ENCODE measurements at places on chromosomes 16 and 17.
A peak's percentile ranks its signal among the peaks of the same experiment; 100 is the strongest.

DNA sequence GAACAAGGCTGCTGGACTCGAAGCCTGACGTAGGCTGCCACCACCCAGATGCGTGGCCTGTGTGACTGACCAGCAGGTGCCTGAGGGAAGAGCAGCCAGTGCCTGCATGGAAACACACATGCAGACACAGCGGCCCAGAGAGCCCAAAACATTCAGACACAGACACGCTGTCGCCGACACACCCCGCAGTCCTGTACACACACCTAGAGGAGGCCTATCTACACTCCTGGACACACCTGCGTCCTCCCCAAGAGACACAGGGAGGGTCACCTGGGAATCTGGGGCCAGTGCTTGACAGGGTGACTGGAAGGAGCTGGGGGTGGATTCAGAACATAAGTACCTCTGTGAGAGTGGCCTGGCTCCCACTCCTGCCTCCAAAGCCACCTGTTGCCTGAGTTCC is 6.1 kb upstream of the TSPOAP1 start:
- ATAC-seq: no peak

DNA sequence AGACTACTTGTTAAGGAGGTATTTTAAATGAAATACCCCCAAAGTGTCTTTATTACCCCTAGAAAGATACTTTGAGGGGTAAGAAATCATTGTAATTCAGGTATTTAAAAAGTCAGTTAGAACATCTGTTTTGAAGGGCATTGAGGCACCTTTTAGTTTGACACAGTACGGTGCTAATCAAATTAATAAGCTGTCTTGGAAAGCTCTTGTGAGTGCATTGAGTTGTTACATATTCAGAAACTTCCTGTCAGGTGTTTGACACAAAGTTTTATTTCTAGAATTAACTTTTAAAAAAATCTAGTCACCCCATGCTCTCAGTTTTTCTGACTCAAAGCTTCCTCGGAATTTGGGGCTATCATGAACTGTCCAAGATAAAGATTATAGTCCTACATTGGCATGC is 4.6 kb downstream of the RBBP6 start:
- ATAC-seq: no peak

DNA sequence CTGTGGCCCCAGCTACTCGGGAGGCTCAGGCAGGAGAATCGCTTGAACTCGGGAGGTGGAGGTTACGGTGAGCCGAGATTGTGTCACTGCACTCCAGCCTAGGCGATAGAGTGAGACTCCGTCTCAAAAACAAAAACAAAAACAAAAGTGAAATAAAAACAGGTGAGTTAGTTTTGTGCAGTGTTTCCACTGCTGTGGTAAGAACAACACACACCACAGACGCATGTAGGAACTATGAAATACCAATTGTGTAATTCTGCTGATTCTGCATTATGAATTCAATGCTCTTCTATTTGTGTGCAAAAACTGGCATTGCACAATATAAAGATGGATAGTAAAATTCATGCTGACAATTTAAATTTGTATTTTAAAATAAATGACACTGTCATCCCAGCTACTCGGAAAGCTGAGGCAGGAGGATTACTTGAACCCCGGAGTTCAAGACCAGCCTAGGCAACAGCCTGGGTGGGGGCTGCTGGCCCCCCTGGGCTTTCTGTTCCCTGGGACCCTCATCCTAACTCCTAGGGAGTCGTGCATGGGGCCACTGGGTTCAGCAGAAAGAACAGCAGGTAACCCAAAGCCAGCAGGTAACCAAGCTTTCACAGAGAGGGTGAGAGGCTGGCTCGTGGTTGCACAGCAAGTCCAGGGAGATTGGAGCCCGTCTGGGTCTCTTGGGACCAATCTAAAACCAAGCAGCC is 10.6 kb upstream of the RHBDF2 start:
- ATAC-seq: no peak

- no peak for ATAC-seq
These were observed 64.7 kb downstream of the ELAC2 start for GRCh38 chr17:12953156-12953555.

GRCh38 chr16:83624429-83625120 is 183.2 kb upstream of the HSBP1 start:
- ATAC-seq: no peak

DNA sequence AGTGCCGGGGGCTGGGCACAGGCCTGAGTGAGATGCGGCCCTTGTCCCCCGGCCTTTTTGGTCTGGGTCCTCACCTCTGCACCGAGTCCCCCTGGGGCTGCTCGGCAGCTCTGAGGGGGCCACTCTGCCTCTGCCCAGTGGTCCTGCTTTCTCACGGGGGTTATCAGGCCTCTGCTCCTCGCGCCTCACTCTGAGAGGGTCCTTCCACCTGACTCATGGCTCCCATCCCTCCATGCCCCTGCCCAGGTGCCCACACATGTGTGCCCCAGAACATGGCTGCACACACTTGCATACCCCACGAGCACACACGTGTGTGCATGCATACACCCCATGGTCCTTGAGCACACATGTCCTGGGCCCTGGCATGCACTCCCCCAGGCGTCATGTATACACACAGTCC is 53.7 kb downstream of the CMIP start:
- ATAC-seq: no peak

DNA sequence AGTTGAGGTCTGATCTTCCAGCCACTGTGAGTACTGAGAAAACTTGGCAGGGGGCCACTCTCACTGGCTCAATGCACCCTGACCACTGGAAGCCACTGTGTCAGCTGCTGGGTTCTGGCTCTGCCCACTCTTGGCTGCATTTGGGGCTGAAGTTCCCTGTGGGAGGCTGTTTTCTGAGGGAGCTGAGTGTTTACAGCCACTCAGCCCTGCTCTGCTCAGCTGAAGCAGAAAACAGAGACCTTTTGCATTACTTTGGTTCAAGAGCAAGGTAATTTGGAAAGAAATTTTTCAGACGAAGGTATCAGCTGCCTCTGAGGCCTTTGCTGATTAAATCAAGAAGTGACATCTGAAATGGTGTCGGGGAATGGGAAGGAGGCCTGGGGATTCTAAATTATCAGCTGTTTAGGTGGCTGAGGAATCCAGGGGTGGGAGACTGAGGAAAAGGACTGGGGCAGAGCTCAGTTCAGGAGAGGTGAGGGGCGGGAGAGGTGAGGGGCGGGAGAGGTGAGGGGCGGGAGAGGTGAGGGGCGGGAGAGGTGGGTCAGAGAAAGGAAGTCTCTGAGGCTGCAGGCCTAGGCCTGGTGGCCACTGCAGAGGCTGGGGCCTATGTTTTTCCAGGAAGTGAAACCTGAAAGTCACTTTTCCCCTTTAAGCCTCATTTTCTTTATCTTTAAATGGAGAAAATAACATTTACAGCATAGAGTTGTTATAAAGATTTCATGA is at the start of gene ACSM5:
Gene ACSM5 (plus strand): TSS at position 137 of the 723 bp plus-strand sequence. CDS start 1,951 bp downstream, outside the sequence.
- ATAC-seq: no peak

DNA sequence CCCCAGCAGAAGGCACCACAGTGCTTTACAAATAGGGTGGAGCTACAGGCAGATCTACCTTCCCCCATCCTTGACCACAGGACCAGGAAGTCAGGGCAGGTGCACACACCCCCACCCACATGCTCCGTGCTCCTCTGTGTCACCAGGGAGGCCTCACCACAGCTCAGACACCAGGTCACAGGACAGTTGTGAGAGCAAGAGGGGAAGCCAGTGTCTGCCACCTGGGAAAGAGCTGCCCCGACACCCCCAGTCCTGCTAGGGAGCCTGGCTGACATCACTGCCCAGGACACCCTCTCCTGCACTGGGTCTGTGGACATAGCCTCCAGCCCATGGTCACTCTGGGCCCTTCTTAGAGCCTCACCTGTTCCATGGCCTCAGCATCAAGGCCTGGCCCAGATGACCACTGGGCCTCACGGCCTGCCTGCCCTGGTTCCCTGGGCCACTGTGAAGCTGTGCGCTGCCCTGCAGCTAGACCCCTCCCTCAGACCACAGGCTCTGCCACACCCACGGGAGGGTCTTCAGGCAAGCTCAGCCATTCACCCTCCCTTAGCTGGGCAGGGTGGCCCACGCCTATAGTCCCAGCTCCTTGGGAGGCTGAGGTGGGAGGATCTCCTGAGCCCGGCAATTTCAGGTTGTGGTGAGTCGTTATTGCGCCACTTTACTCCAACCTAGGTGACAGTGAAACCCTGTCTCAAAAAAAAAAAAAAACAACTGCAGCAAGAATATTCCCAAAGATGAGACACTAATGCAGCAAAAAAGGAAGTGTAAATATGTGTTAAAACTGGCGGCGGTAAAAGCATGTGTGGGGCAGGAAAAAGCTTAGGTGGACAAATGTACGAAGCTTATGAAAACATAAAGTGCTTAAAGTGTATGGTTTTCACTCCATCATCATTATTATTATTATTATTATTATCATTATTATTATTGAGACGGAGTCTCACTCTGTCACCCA is 14.2 kb downstream of the POLR3K start:
- ATAC-seq: no peak

DNA sequence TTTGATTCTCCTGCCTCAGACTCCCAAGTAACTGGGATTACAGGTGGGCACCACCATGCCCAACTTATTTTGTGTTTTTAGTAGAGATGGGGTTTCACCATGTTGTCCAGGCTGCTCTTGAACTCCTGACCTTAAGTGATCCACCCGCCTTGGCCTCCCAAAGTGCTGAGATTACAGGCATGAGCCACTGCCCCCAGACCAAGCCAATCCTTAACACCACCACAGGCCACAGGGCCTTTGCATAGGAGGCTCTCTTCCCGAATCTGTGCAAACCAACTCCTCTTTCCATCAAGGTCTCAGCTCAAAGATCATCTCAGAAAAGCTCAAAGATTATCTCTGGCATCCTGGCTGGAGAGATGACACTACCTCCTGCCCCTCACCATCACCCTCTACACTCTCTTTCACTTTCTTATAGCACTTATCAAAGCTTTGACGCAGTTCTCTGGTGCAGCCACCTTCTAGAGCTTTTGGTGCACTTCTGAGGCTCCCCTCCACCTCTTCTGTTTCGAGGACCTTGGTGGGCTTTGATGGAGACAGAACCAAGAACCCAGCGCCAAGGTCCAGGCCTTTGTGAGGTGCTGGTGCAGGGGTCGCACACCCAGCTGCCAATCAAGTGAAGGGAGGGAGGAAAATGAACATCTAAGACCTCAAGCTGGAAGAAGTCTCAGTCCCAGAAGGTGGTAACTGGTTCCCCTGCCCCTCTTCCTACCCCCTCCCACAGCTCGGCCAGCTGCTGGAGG is 23.2 kb upstream of the PHB1 start:
- no peak for ATAC-seq

- ATAC-seq: peak; percentile 79
These were observed 118.5 kb upstream of the ZFHX3 start for GRCh38 chr16:73166441-73166851.

GRCh38 chr16:66691234-66691633 is 5.3 kb downstream of the CMTM4 start:
- no peak for ATAC-seq

GRCh38 chr17:79031996-79032875 is 8.3 kb downstream of the C1QTNF1 start:
- no peak for ATAC-seq

- peak; percentile 87 for ATAC-seq
These were observed at the start of gene FAM171A2 for GRCh38 chr17:44363613-44364159. TSS of gene FAM171A2 (minus strand) at chr17:44363853. CDS start at chr17:44363714, 139 bp downstream.

All from SK-N-SH treated with all-trans-retinoic acid at 6 μM for 48 hours (cell line).